ENCODE measurements at places on chromosomes 1 and 21.
A peak's percentile ranks its signal among the peaks of the same experiment; 100 is the strongest.

DNA sequence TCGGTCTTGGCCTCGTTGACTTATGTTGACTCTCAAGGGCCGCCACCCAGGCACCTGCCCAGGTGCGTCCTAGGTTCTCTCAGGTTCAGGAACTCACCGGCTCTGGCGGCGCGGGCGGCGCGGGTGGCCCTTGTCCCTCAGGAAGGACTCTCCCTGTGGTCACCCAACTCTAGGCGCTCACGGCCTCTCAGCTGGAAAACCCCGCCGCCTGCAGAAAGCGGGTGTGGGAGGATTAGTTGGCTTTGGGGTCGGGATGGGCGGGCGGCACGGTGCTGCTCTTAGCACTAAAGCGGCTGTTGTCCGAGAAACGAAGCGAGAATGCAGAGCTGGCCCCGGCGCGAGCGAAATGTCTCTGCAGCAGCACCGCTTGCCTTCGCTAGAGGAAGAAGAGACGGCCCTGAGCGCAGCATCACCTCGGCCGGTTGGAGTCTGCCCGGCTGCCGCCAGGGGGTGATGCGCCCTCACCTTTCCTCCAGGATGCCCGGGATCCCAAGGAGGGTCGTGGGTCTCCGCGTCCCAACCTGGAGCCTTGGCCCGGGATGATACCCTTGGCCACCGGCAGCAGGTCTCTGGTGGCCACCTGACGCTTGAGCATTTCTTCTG, 8.1 kb upstream of the TADA1 start:
- peak; percentile 61 for DNase-seq

DNA sequence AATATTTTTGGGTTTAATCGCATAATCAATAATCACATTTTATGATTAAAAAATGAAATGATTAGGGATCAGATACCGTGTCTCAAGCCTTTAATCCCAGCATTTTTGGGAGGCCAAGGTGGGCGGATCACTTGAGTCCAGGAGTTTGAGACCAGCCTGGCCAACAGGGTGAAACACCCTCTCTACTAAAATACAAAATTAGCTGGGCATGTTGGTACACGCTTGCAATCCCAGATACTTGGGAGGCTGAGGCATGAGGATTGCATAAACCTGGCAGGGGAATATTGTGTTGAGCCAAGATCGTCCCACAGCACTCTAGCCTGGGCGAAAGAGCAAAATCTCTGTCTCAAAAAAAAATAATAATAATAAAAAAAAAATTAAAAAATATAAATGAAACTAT, 1581.4 kb downstream of the KCNT2 start:
- no peak for DNase-seq

DNA sequence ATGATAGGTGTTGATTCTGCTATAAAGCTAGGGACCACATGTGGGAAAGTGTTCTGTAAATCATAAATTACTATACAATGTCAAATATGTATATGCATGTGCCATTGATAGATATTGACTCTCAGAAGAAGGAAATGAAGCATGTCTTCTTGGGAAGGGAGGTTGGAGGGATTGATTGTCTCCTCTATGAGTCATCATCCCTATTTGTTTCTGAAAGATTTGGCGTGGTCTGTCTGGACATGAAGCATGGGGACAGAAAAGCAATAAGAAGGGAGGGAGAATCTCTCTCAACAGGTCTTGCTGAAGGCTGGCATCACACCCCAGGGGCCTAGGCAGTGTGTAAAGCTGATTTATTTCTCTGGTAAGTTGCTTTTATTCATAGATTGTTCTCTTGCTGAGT, 98.0 kb upstream of the KCNJ6 start:
- DNase-seq, result no peak

DNA sequence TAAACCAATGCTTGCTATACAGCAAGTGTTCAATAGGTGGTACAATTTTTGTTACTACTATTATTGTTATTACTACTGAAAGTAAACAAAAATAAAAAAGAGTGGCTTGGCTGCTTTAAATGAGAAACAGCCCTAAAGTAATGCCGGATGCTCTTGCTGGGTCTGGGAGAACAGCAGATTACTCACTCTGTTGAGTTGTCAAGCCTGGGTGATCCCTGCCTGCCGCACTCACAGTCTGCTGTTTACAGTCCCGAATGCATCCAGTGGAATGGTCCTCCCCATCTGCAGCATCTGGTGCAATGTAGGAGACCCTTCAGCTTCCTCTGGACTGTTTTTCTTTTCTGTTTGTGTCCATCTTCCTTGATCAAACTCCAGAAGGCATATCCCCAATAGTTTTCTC, 102.7 kb upstream of the IVNS1ABP start:
- DNase-seq, result no peak

DNA sequence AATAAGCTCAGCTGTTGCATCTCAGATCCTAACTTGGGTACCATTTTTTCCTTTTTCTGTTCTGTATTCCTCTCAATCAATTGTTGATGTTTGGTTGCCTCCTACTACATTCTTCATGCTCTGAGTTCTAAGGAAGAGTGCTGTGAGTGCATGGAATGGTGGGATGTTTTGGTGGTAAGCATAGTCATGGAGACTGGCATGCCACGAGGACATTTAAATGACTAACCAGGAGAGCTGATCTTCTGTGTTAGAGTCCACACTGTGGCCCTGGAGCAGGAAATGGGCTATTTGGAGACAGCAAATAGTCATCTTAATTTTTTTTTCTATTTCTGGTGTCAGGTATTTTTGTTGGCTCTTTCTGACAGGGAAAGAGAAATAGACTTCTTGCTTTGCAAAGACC, 69.5 kb upstream of the HSD17B7 start:
- DNase-seq, result no peak

- no peak for DNase-seq
These were observed 180.3 kb upstream of the DMRTA2 start for GRCh38 chr1:50603274-50604271.

GRCh38 chr1:27388337-27389005, 4.0 kb upstream of the GPR3 start:
- DNase-seq, result no peak

DNA sequence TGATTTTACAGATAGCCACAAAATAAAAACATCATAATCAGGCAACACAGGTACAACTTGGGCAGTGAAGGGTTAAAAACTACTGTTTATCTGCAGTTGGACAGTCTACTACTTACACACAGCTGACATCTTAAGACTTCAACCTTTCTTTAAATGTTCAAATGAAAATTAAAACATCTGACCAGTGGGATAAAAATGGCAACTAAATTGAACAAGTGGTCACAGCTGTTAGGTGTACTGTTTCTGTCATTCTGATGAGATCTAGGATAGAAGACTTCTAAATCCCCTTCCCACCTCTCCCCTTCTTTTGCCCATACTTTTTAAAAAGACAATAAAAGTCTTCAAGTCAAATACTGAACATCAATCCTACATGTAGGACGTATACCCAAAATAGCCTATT, 56.2 kb downstream of the ENAH start:
- DNase-seq, result no peak

- DNase-seq, result no peak
These were observed 62.4 kb downstream of the SPATA46 start for GRCh38 chr1:162314206-162314605.

DNA sequence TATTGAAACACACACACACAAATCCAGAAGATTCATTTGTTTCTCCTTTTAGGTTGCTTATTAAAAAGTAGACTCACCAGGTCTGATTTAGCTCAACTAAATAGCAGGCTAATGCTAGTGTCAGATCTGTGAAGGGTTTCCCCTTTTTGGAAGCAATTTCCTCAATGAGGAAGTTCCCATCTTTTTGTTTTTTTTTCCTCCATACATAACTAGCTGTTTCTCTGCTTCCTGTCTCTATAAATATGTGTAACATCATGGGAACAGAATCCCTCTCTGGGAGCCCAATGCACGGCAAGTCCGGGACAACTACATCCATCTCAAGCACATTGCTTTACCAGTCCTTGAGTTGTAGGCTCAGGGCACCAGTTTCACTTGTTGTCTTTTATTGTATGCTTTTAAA, 1421.1 kb downstream of the PLA2G4A start:
- DNase-seq, result peak; percentile 2

DNA sequence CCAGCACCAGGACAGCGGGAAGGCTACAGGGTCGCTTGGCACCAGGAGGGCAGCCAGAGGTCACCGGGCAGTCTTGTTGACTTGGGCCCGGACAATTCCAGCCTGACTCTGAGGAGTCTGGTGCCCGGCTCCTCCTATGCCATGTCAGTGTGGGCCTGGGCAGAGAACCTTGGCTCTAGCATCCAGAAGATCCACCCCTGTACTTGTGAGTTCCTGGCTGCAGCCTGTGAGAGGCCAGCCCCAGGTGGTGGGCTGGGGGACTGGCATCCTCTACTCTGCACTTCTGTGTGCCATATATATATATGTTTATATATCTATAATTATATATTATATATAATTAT, 11.6 kb upstream of the PTPN7 start:
- no peak for DNase-seq

GRCh38 chr1:23167353-23168078, 1.1 kb downstream of the LUZP1 start:
- peak; percentile 39 for DNase-seq

DNA sequence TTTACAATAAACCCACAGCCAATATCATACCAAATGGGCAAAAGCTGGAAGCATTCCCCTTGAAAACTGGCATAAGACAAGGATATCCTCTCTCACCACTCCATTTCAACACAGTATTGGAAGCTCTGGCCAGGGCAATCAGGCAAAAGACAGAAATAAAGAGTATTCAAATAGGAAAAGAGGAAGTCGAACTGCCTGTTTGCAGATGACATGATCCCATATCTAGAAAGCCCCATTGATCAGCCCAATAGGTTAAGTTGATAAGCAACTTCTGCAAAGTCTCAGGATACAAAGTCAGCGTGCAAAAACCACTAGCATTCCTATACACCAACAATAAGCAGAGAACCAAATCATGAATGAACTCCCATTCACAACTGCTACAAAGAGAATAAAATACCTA, 235.5 kb downstream of the DPYD start:
- DNase-seq, result no peak

GRCh38 chr1:158169105-158169504, 11.6 kb upstream of the CD1D start:
- no peak for DNase-seq

GRCh38 chr1:26582836-26583460, 53.4 kb downstream of the RPS6KA1 start:
- DNase-seq, result no peak

DNA sequence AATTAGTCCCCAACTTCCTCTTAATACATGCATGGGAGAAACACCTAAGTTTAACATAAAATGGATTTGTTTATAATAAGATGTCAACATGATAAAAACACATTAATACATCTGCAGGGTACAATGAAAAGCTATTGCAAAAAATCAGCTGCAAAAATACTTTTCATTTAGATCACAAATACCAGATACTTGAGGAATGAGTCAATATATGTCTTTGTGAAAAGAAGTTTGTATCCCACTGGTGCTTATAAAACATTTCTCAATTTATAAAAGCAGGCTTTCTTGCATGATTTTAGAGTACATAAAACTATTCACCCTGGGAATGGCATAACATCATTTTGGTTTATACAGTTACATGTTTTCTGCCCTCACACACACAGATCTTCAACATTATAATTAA, 18.6 kb upstream of the PRKAA2 start:
- DNase-seq, result no peak

GRCh38 chr1:230858918-230859729, 9.2 kb downstream of the C1orf198 start:
- no peak for DNase-seq

DNA sequence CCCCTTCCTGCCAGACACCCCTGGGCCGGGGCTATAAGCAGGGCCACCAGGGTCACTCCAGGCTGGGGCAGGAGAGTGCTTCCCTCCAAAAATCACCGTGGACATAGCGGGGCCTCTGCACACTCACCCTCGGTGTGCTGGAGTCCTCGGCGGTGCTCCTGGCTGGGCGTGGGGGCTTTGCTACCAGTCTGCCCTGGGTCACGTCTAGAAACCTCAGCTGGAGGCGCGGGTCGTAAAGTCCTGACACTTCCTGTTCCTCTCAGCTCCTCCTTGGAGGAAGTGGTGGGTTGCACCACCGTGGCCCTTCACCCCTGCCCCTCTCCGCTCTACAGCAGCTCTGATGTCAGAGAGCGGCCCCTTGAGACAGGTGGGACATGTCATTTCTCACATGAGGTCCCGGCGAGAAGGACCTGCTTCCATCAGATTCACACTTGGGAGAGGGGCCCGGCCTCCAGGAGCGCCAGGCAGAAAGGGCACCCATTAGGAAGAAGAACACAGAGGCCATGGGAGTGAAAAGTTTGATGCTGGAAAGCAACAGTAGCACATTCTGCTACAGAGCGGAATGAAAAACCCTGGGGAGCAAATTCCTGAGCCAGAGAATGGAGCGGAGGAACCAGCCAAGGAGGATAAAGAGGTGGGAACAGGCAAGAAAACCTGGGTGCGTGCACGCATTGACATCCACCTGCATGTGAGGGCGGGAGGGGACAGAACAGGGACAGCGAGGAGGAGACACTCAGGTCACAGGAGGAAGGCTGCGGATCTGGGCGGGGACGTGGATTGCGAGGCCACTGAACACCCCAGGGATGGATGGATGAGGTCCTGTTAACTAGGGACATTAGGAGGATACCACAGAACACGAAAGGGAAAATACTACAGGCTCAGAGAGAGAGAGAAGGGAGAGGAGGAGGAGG, at the start of gene ITGB2:
Gene ITGB2, minus strand, starts transcription at position 206 of the 911 bp plus-strand sequence. CDS start 10,117 bp downstream, outside the sequence.
- no peak for DNase-seq

DNA sequence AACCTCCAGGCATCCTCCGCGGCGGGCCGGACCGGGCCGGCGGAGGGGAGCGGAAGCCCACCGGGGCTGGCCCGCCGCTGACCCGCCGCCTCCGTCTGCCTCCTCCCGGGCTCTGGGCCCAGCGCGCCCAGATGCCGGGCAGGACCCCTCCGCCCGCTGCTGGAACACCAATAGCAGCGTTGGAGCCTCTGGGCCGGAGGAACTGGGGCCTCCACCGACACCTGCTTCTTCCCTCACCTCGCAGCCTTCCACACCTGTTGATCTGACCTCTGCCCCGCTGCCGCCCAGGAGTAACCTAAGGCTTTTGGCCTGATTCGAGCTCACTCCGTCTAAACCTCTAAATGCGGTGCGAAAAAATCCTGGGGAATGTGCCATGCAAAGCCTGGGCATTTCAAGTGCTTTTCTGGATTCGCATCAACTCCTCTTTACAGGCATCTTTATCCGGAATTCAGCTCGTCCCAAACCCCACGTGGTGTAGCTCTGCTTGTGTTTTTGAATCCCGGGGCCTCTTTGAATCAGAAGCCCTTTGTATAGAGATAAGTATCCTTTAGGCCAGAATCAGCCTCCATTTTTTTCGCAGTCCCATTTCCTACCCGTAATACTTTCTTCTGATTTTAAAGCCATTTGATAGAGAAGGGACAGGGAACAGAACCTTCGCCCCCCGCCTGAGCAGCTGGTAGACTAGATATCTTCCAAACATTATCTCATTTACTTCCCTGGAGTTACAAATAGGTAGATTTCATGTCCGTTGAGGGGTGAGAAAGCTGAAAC, 680 bp upstream of the CNN3 start:
- DNase-seq, result peak; percentile 61

- DNase-seq, result no peak
These were observed 206.5 kb downstream of the NRIP1 start for GRCh38 chr21:14858311-14858710.

DNA sequence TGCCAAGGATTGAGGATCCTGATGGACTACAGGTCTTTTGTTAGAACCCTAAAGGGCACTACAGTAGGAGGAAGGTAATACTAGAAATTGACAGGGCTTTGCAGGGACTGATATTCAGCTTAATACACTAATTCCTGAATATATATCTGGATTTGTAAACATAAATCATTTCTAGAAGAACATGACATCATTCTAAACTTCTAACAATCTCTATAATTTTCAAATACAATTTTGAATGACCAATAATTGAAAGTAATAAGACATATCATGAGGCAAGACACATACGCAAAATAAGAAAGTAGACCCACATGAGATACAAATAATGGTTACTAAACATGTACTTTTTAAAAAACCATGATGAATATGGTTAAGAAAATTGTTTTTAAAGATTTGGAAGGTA, 52.4 kb upstream of the LRRC8B start:
- DNase-seq, result no peak

Data from muscle of back (tissue), 13 donors.